ENCODE measurements at places on chromosomes 7 and 10.
A peak's percentile ranks its signal among the peaks of the same experiment; 100 is the strongest.

GRCh38 chr7:85681241-85681640 is 494.4 kb upstream of the SEMA3D start:
- DNase-seq: no peak

DNA sequence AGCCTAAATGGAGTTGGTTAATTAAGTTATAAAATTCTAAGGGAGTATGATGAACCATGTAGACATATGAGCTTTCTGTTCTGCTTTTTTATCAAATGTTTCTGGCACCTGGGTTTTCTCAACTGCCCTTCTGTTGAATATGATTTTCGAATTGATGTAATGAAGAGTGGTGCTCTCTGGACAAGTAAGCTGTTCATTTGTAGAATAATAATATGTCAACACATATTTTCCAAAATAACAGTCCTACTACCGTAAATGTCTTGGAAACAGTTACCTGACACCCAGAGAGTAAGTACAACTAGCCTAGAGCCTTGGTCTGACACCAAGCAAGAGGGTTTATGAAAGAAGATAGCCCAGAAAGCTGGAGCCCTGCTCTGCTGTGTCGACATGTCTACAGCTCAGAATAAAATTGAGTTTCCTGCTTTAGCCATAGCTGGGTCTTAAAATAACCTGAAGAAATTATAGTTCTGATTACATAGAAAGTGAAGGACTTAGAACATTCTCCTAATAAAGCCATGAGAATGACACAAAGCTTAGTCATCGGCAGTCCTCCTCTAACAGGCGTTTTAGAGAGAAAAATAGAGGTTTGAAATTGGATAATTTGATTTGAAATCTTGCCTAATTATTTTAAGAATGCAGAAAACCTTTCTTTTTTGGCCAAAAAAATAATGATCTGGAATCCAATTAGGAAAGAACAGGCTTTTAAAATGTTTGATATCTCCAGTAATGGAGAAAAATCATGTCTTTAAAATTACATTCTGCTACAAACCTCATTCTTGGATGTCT is 25.1 kb downstream of the HDAC9 start:
- DNase-seq: no peak

DNA sequence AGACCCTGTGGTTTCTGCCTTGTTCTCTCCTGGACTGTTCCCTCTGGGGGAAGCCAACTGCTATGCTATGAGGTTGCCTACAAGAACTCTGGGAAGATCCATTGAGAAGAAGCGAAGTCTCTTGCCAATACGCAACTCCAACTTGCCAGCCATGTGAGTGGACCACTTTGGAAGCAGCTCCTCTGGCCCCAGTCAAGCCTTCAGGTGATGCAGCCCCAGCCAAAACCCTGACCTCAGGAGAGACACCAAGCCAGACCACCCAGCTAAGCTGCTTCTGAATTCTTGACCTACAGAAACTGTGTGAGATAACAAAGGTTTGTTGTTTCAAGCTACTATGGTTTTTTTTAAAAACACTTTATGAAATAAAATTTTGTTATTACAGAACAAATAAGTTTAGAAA is 20.2 kb upstream of the MYL7 start:
- DNase-seq: no peak

GRCh38 chr10:122361046-122361445 is 13.5 kb upstream of the PLEKHA1 start:
- no peak for DNase-seq

GRCh38 chr7:5574770-5575269 is 151.2 kb upstream of the TNRC18 start:
- peak; percentile 64 for DNase-seq

- DNase-seq: no peak
Measured at GRCh38 chr7:144408121-144408520, 4.6 kb upstream of the NOBOX start.

GRCh38 chr10:72625276-72625607 is 637 bp downstream of the MICU1 start:
- no peak for DNase-seq

- no peak for DNase-seq
Measured at GRCh38 chr10:89458784-89459183, 44.4 kb downstream of the IFIT5 start.

DNA sequence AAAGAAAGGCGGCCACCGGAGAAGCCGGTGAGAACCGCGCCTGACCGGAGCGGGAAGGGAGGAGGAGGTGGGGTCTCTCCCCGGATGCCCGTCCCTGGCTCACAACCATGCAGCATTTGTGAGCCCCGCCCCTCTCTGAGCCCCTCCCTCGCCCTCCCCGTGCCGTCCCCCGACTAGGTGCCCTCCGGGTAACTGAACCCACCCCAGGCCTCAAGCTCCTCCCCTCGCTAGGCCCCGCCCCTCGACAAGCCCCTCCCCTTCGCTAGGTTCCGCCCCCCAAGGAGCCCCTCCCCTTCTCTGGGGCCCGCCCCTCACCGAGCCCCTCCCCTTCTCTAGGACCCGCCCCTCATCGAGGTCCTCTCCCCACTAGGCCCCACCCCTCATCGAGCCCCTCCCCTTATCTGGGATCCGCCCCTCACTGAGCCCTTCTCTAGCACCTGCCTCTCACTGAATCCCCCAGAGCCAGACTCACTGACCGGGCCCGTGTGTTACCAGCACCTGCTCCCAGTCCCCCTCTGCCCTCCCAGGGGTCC is 42.2 kb upstream of the HSPB1 start:
- DNase-seq: peak; percentile 95

DNA sequence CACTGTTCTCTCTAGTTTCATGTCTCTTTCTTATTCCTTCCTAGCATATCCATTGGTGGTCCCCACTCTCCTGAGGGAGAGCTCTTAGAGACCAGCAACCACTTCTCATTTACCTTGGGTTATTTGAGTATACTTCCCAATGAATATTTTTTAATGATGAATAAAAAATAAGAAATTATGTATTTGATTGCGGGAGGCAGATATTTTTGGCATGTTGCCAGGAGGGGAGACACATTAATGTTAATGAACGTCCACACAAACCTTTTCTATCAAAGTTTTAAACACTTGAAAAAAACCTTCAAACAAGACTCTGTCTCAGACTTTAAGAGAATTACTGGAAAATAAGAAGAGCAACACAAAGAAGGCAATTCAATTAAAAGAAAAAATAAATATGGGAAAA is 260.6 kb upstream of the MAGI2 start:
- DNase-seq: no peak

GRCh38 chr7:42926204-42926603 is 5.8 kb downstream of the PSMA2 start:
- no peak for DNase-seq

DNA sequence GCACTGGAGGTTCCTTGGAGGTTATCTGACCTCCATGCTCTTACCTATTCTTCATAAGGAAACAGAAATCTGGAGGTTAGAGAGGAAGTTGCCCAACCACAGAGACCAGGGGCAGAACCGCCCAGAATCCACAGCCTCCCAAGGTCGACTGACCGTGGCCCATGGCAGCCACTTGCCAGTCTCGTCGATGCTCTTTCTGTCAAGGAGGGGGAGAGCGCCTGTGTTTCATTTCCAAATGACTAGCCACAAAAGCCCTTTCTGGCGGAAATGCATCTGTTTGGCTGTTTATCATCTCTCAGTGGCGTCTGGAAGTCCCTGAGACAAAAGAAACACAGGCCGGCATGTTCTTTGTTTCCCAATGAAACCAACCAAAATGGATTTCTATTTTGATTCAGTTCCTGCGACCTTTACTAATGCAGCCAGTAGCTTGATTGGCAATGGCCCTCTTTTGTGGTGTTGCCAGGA is 2.9 kb downstream of the RAMP3 start:
- DNase-seq: no peak

- no peak for DNase-seq
Measured at GRCh38 chr10:126198681-126199080, 189.6 kb downstream of the ADAM12 start.

DNA sequence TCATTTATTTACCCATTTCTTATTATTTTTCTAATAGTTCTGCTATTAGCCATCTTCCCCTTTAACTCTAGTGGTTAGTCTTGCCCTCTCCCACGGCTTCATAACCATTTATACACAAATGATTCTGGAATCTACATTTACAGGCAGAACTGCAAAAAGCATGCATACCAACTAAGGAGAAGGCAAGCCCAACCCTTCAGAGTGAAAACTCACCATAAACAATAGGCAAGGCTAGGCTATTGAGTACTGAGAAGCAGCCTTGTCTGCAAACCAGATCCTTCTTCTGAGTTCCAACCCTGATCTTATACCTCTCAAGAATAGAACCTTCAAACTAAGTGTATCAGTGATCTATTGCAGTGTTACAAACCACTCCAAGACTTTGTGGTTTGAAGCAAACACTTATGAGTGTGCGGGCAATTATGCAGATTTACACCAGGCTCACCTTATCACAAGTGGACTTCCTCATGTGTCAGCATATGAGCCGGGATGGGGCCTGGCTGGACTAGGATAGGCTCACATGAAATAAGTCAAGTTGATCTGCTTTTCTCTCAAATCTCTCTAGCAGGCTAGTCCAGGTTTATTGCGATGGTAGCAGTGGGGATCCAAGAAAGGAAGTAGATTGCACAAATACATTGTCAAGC is 896.9 kb upstream of the PHF14 start:
- DNase-seq: no peak

DNA sequence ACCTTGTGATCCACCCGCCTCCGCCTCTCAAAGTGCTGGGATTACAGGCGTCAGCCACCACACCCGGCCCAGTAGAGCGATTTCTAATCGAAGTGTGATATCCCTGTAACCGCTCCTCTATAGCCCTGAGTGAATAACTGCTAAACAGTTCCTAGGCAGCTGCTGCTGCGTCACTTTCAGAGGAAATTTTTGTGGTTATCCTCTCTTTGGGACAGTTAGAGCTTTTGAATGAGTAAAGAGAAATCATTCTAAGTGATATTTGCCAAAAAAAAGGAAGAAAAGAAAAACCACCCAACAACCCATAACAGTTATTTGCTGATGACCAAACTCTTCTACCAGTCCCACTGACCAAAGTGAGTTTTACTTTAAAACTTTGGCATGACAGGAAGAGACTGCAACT is 59.9 kb downstream of the MKX start:
- no peak for DNase-seq

DNA sequence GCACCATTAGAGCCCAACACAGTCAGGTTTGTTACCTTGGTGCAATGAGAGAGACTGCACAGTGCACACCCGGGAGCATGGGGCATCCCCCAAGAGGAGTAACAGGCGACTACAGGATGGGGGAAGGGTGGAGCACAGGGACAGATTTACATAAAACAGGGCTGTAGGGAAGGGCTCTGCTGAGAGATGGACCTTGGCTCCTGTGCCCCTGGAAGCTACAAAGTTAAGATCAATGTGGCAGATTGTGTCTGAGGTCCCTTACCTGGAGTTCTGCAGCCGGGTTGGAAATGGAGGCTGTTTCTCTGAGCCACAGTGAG is 13.7 kb upstream of the SLC18A3 start:
- no peak for DNase-seq

- DNase-seq: no peak
Measured at GRCh38 chr10:70592186-70592735, 10.3 kb downstream of the PRF1 start.

DNA sequence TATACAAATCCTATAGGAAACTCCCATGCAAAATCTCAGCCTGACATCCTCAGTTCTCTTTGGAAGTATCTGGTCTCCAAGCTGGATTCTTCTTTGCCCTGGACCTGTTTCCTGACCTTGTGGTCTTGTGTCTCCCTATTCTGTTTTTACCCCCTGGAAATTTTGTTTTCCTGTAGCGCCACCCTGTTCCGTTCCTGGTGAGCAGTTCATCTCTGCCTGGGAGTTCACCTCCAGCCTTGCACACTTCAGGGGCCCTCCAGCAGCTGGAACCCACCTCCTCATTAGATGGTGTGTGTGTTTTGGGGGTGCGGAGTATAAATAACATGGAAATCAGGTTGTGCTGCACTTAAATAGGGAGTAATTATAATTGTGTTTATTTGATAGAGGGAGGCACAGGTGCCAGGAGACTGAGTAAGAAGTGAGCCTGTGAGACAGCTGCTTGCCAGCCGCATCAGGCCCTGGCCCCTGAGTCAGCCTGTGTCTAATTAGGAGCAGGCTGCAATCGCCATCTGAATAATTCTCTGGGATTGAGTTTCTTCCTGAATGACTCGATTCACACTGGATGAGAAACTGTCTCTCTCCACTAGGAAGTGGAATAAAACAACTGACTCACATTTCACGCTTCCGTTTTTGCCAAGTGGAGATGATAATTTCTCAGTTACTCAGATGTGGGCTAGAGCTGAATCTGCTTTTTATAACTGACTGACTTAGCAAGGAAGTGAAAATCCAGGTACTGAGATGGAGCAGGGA is 69.4 kb upstream of the HECTD2 start:
- DNase-seq: no peak

GRCh38 chr7:19113855-19114550 is 3.4 kb downstream of the TWIST1 start:
- DNase-seq: no peak

DNA sequence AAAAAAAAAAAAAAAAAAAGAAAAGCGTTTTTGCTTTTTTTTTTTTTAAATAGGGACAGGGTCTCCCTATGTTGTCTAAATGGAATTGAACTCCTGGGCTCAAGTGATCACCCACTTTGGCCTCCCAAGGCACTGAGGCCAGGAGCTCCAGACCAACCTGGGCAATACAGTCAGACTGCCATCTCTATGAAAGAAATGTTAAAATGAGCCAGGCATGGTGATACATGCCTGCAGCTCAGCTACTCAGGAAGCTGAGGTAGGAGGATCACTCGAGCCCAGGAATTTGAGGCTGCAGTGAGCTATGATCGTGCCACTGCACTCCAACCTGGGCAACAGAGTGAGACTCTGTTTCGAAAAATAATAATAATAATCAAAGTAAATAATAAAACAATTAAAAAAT is 16.5 kb upstream of the LMTK2 start:
- peak; percentile 10 for DNase-seq

DNA sequence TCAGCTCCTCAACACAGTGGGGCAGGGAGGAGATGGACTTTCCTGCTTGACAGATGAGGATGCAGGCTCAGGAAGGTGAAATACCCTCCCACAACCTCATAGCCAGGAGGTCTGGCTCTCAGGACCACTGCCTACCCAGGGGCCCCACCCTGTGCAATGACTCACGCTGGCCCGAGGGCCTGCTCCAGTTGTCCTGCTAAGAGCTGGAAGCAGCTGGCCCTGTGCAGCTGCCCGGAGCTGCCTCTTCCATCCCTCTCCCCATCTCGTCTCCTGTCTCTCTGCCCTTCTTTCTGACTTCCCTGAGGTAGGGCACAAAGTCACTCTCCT is 123.9 kb downstream of the ZMIZ1 start:
- DNase-seq: no peak
